Thoracic aorta (tissue), 2 donors: ENCODE measurements at places on chromosomes 12 and 14. TPM values are rescaled to one million over a fixed set of nuclear protein-coding genes. Genes with fewer than 3 reads are reported as not detected.

GRCh38 chr12:116919247-116919661, 8.5 kb downstream of the FBXW8 start:
- no peak for DNase-seq

DNA sequence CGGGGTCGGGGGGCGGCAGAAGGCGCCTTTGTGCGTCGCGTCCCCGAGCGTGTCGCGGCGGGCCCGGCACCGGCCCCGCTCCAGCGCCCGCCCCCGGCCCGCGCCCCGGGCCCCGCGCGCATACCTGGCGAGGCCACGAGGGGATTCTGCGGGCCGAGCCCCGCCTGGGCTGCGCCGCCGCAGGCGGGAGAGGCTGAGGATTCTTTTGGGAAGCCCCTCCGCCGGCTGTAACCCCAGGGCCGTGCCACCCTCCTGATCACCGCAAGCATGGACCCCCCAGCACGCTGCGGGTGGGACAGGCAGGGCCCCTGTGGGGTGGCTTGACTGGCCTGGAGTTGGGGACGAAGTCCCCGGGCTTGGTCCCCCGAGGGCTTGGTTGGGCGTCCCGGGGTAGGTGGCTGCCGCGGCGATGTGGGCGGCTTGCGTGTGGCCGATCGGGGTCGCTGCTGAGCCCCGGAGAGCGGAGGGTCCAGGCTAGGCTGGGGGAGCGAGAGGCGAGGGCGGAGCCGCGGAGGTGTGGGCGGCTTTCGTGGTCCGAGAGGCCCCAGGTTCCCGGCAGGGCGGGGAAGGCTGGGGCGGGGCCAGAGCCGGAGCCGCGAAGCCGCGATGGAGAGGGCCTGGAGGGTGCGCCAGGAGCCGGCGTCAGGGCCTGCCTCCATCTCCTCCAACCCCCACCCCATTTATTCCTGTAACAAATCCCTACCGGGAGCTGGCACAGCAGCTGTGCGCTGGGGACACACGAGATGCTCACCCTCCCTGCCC, 28.4 kb upstream of the GPR132 start:
- no peak for DNase-seq

The ABHD4 gene
- total RNA-seq = 25.3 TPM

GRCh38 chr14:95054346-95055280, 102.7 kb downstream of the DICER1 start:
- no peak for DNase-seq

The PLEKHH1 gene
- total RNA-seq = 1.4 TPM

The ZFYVE1 gene
- 21.5 TPM for total RNA-seq

DNA sequence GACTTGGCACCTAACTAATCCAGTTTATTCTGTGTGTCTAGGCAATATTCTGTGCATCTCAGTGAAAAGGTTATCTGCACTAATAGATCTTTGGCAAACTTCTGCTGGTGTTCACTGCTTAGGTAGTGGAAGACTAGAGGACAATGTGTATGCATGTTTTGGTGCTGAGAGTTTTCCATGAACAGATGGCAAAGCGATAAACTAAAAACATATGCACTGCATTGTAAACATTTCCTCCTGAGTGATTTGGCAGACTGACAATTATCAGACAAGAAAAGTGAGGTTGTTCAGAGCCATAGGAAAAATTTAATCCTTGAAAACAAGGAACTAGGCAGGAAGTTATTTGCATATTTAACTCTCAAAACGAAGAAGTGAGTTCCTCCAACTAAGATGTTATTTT, 400.4 kb downstream of the ATP23 start:
- no peak for DNase-seq

DNA sequence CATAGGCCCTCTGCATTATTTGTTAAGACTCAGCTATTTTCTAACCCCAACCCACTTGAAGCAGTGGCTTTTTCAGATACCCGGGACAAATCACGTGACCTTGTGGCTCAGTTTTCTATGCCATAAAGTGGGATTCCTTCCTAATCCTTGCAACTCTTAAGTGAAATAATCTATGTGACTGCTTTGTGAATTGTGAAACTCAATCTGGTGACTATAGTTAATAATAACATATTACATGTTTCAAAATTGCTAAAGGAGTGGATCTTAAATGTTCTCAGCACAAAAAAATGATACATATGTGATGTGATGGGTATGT, 17.3 kb downstream of the EML1 start:
- no peak for DNase-seq

DNA sequence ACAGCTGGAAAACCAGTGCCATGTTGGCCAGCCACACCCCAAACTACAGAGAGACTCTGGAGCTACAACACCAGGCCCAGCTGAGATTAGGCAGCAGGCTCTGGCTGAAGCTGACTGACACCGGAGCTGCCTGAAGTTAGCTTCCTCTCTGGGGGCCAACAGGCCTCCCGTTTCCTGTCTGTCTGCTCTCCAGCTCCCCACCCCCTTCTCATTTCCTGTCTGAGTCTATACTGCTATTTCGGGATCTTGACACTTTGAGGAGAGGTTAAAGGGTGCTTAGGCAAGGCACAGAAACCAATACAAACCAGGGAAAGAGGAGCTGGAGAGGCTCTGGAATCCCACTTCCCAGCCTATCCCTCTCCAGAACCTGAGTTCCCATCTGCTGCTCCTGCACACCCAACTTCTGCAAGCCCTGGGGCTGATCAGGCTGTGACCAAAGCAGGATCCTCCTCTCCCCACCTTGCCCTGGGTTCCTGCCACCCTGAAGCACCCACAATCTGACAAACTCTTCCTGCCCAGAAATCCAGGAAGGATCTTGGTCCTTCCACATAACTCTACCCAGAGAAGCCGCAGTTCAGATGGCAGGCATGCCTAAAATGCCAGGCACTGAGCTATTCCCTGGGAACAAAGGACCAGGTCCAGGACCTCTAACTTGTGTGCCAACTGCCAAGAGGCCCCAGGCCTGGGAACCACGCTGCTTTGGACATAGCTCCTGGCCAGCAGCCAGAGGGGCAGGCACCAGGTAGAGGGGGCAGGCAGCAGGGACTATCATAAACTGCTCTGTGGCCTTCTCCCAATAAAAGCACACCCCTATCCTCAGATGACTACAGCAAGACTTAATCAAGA, 39.9 kb downstream of the PRPF40B start:
- no peak for DNase-seq

GRCh38 chr12:1594006-1594260, 448 bp downstream of the FBXL14 start:
- no peak for DNase-seq

The ESPL1 gene
- 0.95 TPM for total RNA-seq

The CACNA2D4 gene
- total RNA-seq = 8.7 TPM

- no peak for DNase-seq
Observed at GRCh38 chr12:121778567-121779421, 14.7 kb downstream of the RHOF start.

- no peak for DNase-seq
Observed at GRCh38 chr12:101298426-101298825, 18.5 kb downstream of the UTP20 start.

GRCh38 chr14:75627406-75627805, 33.3 kb downstream of the ERG28 start:
- DNase-seq = no peak

- DNase-seq = no peak
Observed at GRCh38 chr14:65606460-65606859, 193.9 kb downstream of the FUT8 start.

GRCh38 chr14:32075672-32076277, 1.3 kb upstream of the ARHGAP5 start:
- no peak for DNase-seq

The P2RX7 gene
- total RNA-seq = 4.0 TPM

The ANO4 gene
- total RNA-seq = not detected

DNA sequence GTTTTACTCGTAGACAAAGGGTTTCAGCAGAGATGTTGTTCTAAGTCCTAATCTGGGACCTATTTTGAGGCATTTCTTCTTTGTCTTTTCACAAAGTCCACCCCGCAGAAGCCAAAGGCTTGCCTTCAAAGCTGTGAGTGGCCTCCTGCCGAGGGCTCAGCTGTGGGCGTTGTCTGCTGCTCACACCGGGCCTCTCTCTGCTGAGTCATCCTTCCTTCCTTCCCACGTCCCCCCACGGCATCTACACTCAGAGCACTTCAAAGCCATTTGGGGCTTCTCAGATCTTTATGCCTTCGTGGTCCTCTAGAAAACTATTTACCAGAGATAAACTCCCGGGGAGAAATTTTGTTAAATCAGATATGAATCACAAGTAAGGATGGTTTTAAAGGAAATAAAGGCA, 115.9 kb upstream of the TMPO start:
- DNase-seq = no peak

- DNase-seq = no peak
Observed at GRCh38 chr14:95059126-95059525, 98.2 kb downstream of the DICER1 start.

The LGR5 gene
- 7.4 TPM for total RNA-seq

DNA sequence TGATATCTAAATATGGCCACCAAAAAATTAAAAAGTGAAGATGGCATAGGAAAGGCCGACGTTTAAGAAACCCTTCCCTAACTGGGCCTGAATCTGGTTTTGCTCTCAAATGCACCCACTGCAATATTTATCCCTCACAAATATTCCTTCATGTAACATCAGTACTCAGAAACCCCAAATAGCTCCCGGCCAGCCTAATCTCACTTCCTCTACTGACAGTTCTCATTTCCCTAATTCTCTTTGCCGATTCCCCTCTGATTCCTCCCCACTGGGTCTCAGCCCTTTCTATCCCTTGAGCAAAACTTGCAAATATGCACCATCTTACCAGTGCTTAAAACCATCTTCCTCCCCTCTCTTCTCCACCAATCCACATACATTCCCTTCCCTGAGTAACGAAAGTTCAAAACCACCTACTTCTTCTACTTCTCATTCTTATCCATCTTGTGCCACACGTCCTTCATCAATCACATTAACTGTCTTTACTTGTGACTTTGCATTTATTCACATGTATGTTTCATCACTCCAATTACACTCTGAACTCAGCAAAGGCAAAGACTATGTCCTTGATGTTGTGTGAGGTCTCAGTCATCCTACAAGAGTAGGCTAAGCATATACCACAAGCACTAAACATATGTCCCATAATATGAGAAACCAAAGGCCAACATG, 23.1 kb downstream of the KCNK10 start:
- no peak for DNase-seq

The SLCO1A2 gene
- not detected for total RNA-seq

GRCh38 chr12:131487388-131488124, 223.3 kb upstream of the SFSWAP start:
- no peak for DNase-seq

The KRT78 gene
- total RNA-seq = not detected

GRCh38 chr12:94603434-94604365, 46.7 kb downstream of the TMCC3 start:
- DNase-seq = no peak

GRCh38 chr12:50119387-50119786, 7.4 kb downstream of the COX14 start:
- DNase-seq = no peak

DNA sequence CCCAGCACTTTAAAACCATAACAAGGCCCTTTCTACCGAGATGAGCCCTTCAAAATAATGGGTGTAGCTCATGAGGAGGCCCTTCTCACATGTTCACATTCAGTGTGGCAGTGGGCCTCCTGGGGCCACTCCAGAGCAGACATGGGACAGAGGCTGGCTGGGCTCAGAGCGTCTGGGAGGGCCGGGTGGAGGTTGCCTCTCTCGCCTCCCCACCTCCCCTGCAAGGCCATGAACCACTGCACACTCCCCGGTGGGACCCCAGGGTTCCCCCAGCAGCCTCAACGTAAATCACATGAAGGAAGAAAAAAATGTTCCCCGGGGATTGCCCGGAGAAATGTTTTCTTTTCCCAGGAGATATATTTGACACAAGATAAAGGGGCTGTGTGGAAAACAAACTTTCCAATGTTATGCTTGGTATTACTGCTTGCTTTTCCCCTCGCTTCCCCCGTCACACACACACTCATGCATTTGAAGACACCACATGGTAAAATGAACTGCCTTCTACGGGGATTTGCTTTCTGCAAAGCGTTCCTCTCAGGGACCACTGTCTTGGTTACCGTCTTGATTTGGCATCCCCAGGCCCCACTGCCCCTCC, 190.7 kb upstream of the CCND2 start:
- DNase-seq = no peak

- DNase-seq = no peak
Observed at GRCh38 chr14:47763188-47763854, 87.9 kb upstream of the MDGA2 start.
